Right renal cortex interstitium (tissue), 3 donors: ENCODE measurements at places on chromosomes 7 and 10.

DNA sequence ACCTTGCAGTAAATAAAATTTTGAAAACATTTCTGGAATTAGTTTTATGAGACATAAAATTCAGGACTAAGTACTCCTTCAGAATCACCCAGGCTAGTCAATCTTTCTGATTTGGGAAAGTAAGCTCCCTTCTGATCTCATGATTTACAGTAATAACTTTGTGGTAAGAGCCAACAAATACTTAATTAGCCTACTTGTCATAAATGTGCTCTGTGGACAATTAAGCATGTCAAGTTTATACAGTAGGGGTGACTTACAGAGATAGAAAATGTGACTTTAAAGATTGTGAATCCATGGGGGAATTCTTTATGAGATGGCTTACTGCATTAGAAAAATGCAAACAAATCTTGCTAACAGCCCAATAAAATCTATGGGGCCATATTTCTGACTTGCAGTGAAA, 616.9 kb upstream of the GHITM start:
- no peak for DNase-seq

- no peak for DNase-seq
These were observed 247.4 kb downstream of the PTEN start for GRCh38 chr10:88110822-88111221.

DNA sequence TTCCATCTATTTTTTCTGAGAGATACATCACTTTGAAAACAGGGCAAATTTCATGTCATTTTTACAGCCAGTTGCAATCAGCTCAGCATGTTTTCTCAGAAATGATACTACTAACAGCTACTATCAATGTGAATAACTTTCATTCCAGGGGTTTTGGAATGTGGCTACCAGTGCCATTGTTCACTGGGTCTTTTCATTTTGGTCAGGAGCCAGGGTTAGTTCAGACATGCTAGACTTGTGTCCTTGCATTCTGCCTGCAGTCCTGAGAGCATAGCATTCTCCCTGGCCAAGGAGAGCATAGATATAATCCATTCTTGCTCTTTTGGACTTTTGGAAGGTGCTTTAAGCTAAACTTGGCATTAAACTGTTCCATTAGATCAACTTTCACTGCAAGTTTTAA, 160.9 kb upstream of the NEBL start:
- no peak for DNase-seq

DNA sequence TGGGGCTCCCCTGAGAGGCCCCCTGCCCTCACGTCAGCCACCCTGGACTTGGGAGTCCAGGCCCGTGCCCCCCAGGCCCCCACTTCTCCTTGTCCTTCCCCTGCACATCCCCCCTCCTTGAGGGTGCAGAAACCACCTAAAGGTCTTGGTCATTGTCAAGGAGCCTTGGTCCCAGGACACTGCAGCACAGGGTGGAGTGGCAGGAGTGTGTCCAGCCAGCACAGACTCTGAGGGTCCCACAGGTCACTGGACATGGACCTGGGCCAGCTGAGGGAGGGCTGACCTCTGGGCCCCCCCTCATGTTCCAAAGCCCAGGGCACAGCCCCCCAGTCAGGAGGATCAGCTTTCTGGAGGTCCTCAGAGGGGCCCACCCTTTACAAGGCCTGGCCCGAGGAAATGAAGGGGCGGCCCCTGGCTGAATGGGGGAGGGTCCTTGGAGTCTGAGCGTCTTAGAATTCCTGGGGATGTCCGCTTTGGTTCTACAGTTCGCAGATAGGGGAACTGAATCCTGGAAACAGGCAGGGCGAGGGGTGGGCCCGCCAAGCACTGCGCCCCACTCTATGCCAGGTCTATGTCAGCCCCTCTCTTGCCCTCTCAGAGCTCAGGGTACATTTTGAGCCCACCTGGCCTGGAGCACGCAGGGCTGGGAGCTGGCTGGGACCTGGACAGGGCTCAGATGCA, 54.0 kb downstream of the PWWP2B start:
- no peak for DNase-seq

DNA sequence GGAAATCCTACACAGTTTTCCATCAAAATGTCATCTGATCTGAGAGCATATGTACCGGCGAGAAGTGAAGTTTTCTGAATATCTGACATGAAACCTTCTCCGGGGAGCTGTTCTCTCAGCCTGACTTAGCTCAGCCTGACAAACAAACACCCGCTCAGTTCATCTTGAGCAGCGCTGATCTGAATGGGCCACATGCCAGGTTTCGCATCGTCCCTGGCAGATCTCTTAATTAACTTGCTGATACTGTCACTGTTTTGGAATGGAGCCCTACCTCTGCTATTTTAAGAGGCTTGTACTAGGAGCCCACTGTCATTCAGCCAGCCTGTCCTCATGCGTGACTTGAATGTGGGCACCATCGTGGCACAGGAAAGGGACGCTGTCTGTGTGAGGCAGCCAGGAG, 109.2 kb downstream of the STRA8 start:
- no peak for DNase-seq

DNA sequence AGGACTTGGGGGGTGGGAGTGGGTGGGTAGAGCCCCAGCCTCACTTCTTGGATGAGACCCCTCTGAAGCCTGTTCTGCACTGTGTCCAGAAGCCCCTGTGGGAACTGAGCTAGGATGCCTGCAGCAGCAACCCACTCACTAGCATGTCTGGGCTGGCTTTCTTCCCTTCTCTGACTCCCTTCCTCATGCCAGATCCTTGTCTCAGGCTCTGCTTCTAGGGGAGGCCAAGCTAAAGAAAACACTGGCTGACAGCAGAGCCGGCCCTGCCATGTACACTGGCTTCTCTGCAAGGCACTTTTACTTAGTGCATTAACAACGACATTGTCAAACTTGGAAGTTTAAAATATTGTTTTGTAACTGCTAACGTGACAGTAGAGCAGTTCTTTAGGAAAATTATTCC, 50.2 kb downstream of the ARHGAP22 start:
- no peak for DNase-seq

DNA sequence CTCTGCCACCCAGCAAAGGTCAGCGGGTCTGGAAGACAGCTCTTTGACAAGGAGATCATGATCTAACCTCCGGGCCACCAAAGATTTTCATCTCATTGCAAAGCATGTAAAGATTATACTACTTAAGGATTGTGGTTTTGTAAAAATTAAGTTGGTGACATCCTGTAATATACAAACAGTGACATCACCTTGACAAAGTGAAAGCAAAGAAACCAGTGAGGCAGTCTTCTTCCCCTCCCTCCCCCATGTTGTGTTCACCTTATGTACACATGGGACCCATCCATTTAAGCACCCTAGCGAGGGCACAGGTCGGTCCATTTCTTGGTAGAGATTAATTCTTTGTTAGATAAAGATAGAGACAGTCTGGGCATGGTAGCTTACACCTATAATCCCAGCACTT, 3.9 kb downstream of the MDH2 start:
- no peak for DNase-seq

- DNase-seq = no peak
These were observed 66.5 kb downstream of the DIP2C start for GRCh38 chr10:623014-623413.

GRCh38 chr10:69413221-69413865, 3.4 kb downstream of the TACR2 start:
- no peak for DNase-seq

DNA sequence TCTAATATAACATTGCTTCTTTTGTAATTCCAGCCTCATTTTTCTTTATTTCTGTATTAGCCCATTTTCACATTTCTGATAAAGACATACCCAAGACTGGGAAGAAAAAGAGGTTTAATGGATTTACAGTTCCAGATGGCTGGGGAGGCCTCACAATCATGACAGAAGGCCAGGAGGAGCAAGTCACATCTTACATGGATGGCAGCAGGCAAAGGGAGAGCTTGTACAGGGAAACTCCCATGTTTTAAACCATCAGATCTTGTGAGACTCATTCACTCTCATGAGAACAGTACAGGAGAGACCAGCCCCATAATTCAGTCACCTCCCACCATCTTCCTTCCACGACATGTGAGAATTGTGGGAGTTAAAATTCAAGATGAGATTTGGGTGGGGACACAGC, 510.3 kb downstream of the CNTNAP2 start:
- no peak for DNase-seq

GRCh38 chr10:59891349-59891748, 15.0 kb downstream of the CCDC6 start:
- DNase-seq = no peak

DNA sequence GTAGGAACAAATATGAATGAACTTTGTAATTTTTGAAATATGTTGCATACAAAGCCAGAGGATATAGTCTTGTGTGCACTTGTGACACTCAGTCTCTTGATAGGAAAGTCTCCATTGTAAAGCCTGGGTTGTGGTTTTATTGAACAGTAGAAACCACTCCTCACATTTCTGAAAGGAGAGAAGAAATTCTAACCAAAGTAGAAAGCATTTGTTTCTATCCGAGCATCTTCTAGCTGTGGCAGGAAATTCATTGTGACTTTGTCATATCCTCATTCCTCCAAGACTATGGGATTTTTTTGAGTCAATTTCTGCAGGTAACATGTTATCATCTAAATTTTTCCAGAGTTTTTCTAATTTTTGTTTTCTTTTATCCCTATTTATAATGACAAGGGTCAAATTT, 55.5 kb upstream of the NCF1 start:
- DNase-seq = no peak

- DNase-seq = no peak
These were observed 47.7 kb upstream of the FGL2 start for GRCh38 chr7:77247206-77247850.

DNA sequence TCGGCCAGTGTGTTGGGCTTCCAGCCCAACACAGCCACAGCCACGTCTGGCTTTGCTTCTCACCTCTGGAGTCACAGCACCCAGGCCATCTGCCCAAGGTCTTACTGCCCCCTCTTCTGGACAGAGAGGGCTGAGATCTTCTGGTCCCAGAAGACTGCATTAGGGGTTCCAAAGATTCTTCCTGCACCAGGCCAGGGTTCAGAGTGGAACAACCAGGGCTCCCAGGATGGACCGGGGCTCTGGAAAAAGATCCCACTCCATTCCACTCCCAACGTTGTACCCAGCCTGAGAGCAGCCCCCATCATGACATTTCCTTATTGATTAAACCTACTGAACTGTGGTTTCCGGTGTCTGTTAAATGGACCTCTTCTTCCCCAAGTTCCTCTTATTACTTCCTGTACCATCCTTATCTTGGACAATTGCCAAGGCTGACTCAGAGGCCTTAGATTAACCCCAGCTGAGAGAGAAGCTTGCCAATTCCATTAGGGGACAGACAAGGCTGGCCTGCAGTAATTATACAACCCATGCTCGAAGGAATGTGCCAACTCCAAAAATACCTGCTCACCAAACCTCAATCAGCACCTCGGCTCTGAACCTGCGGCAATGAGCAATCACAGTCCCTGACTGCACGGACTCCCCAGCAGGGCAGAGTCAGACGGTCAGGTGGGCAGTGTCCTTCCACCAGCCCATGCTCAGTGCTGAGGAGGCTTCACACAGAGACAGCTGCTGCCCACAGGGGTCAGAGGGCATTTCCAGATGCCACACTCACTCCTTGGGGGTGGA, 47.9 kb upstream of the NPFFR1 start:
- DNase-seq = no peak

- DNase-seq = no peak
These were observed 292.7 kb upstream of the ADARB2 start for GRCh38 chr10:2030046-2030445.

DNA sequence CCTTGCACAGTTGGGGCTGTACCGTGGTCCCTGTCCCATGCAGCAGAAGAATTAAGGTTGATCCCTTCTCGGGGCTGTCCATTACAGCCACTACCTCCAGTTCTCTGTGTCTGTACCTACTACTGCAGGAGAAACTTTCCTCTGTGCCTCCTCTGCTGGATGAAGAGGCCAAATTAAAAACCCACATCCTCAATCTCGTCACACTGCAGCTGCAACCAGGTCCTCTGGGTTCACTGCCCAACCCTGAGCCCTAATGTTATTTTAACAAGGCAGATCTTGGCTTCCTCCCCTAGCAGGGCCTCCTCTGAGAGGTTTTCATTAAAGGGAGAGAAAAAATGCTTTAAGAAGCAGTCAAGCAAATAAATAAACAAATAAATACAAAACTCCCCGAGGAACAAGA, 66.6 kb downstream of the PLXNA4 start:
- no peak for DNase-seq

DNA sequence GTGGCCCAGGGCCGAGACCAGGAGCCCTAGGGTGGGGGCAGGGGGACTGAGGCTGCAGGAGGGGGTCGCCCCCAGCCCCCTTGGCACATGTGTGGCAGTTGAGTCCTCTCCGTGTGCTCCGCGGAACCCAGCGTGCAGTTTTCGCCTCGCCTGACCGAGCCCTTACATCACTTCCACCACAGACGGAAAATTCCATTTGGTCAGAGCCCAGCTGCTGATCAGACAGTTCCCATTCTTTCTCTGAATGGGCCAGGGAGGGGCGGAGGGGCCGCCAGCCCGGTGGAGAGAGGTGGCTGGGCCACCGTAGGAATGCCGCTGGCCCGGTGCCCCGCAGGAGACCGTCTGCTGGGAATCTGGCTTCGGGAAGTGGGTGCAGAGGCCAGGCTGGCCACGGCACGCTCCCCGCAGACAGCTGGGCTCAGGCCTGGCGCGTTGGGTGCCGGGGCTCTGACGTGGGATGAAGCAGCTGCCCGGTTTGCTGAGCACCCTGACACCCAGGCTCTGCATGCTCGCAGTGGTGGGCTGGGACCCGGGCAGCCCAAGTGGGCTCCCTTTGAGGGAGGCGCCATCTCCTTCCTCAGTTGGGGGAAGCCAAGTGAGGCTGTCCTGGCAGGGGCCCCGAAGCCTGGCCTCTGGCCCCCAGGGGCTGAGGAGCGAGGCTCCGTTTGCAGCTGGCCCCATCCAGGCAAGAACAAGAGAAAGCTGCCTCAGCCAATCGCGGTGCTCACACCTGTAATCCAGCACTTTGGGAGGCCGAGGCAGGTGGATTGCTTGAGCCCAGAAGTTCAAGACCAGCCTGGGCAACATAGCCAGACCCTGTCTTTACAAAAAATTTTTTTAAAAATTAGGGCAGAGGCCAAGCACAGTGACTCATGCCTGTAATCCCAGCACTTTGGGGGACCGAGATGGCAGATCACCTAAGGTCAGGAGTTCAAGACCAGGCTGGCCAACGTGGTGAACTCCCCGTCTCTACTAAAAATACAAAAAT, 9.9 kb downstream of the TTYH3 start:
- peak; percentile 83 for DNase-seq

DNA sequence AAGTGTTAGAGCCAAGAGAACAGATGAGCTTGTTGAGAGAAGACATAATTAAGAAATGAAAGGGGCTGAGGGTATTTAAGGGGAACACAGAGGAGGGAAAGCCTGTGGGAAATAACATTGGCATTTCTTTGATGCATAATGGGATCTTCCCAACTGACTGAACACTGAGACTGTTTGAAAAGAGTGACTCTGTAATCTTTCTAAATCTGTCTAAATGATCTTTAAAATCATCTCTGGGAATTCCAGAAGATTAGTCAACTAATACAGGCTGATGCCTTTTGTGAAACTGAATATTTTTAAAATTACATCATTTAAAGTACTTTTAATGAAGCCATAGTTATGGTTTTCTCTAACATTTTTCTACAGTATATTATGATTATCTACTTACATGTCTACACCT, 17.4 kb upstream of the SLC35G1 start:
- DNase-seq = no peak

GRCh38 chr7:142964502-142965246, 2.5 kb upstream of the KEL start:
- no peak for DNase-seq
